ENCODE measurements at places on chromosomes 3 and 15.

GRCh38 chr3:126343649-126344035 is 13.6 kb downstream of the KLF15 start:
- DNase-seq: no peak

DNA sequence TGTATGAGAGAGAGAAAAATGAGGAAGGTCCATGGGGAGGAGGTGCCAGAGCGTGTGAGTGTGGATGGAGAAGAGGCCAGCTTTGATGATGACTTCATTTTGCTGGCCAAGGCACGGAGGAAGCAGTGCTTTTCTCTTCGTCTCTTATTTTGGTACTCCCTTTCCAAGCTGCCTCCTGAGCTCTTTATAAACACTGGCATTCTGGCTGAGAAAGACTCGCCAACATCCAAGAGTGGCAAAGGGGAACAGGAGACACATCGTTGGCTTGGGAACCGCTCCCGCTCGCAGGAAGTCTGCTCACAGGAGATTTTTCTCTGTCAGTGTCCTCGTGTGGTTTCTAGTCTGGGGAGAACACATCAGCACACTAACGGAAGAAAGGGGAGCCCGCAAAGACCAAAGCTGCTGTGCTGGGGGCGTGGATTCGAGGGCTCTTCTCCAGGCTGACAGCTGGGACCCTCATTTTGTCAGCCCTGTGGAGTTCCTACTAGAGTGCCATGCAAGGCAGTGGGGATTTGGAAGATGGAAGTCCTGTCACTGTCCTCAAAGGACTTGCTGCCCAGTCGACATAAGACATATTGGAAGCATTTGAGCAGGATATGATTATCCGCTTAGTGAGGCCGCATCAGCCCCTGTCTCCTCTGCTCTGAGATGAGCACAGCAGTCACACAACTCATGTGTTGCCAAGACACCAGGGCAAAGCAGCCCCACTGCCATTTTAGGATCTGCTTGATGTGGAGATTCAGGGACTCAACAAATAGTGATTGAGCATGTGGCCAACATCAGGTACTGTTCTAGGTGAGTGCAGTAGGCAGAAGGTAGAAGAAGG is 8.0 kb upstream of the SEMA4B start:
- no peak for DNase-seq

DNA sequence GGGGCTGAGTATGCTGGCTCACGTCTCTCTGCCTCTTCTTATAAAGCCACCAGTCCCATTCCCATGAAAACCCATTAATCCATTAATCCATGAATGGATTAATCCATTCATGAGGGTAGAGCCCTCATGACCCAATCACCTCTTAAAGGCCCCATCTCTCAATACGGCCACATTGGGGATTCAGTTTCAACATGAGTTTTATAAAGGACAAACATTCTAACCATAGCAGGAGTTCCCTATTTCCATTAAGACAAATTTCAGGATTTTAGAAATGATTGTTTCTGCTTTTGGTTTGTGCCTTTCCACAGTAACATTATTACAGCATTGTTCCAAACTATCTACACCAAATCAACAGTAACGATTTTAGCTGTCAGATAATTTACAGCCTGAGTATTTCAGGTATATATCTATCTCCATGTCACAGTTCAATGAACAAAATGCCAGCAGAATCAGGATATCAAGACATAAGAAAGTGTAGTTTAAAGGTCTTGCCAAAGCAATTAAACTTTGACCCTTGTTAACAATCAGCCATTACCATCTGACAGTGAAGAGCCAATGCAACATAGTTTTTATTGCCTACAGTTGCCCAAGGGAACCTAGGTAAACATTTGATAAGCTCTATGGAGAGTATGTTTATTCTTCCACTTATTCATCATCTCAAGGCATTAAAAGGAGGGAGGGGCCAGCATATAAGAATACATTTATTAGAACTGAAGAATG is 3.8 kb downstream of the TSPAN3 start:
- no peak for DNase-seq

- no peak for DNase-seq
These were observed 230.3 kb downstream of the SCAPER start for GRCh38 chr15:76674883-76675282.

DNA sequence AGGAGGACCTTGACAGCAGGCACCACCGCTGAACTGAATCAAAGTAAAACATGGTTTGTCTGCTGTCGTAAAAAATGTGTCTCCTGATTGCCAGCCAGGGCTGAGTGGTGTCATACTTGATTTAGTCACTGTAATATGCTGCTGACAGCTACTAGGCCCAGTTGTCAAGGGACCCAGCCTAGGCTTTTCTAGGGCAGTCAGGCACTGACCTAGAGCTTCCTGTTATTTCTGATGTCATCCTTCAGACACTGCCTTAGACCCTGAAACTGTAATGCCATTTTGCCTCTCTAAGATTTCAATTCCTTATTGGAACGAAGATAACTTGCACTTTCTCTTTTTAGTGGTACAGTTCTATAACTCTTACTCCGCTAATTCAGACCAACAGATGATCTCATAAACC is 2.6 kb upstream of the MRPL3 start:
- no peak for DNase-seq

GRCh38 chr15:45871121-45871855 is 236.5 kb downstream of the SQOR start:
- no peak for DNase-seq

- DNase-seq: peak; percentile 98
These were observed at the start of gene IP6K2 for GRCh38 chr3:48716982-48717746. Gene IP6K2 (minus strand): TSS chr3:48717221. CDS start chr3:48695291, 21,930 bp downstream.

DNA sequence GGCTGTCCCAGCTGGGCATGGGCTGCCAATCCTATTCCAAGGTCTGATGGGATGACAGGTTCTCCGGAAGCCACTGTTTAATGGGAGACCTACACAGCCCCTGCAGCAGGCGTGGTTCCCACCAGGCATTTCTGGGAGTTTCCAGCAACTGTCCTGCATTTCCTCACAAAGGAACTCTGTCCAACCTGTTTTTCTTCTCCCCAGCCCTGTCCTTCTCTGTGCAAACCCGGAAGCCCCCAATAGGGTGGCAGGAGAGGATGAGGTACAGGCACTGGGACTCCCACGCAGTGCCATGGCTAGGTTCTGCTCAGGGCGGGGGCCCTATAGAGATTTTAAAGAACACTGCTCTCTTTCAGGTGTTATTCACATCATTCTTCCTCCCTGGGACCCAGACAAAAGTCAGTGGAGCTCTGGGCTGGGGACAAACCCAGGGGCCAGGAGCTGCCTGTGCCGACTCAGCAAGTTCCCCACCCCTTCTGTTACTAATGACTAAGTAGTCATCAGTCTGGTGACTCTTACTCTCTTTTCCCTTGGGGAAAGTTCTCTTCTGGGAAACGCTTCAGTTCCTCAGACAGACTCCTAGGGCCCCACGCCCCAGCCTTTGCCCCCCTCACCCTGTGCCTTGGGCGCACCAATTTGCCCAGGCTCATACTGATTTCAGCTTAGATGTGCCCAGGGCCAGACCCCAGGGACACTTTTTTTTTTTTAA is 97.7 kb downstream of the CD47 start:
- DNase-seq: no peak

GRCh38 chr3:113212150-113212843 is 940 bp downstream of the BOC start:
- DNase-seq: no peak

- no peak for DNase-seq
These were observed 73.7 kb upstream of the WDR72 start for GRCh38 chr15:53833134-53833624.

DNA sequence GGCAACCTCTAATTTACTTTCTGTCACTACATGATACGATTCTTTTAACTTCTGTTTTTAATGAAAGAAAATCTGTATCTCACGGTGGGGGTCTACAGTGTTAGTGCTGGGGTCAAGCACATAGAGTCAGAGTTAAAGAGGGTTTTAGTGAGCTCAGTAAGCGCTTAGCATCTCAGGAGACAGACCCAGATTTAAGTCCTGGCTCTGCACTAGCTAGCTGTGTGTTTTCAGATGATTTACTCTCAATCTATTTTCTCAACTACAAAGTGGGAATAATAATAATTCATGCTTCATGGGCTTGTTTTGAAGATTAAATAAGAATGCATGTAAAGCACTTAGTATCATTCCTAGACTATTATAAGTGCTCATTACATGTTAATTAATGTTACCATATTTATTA is 63.4 kb upstream of the KBTBD8 start:
- no peak for DNase-seq

GRCh38 chr3:184227481-184227935 is 1.9 kb upstream of the VWA5B2 start:
- peak; percentile 63 for DNase-seq

DNA sequence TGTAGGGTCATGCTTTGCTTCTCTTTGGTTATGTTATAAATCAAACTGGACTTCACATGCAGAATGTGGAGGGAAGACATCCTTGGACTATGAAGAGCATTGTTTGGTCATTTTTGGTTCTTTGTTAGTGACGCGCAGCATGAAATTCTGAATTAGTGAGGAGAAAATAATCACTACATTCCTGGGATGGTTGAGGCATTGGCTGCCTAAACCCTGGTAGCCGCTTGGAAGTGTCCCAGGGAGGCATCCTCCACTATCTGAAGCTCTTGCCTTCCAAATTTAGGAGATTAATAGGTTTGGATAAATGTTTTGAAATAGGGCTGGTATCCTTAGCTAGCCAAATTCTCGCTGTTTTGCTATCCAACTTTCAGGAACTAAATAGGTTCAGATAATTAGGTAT is 96.2 kb downstream of the CLSTN2 start:
- no peak for DNase-seq

- DNase-seq: no peak
These were observed 18.1 kb upstream of the TMEM40 start for GRCh38 chr3:12777171-12777570.

All from CD4-positive, alpha-beta T cell treated with Interleukin-10 for 1 hour (primary cell).